HFFc6 (cell line): ENCODE measurements at places on chromosomes 16 and 17. TPM values are rescaled to one million over a fixed set of nuclear protein-coding genes. Genes with fewer than 3 reads are reported as not detected.

The CPNE7 gene
- 17.3 to 22.2 TPM (median 18.1 TPM) in 3 replicates for total RNA-seq

The JPH3 gene
- total RNA-seq: not detected in 2 replicates

The CHST4 gene
- total RNA-seq: not detected in 2 replicates

The SCNN1B gene
- total RNA-seq: not detected in 3 replicates

The UMOD gene
- total RNA-seq: not detected in 3 replicates

The PRDM7 gene
- not detected in 3 replicates for total RNA-seq

The SCRN2 gene
- total RNA-seq: 35.2 to 40.5 TPM (median 35.8 TPM) in 3 replicates

The FNDC8 gene
- not detected in 3 replicates for total RNA-seq

The MMP25 gene
- total RNA-seq: 0.05 to 0.06 TPM in 2 of 3 replicates, not detected in the other
